CD4-positive, alpha-beta T cell treated with Interleukin-4 for 4 hours (primary cell): ENCODE measurements at places on chromosomes 7 and 10.

- DNase-seq = no peak
These were observed 24.5 kb upstream of the PPP1R9A start for GRCh38 chr7:94882891-94883290.

DNA sequence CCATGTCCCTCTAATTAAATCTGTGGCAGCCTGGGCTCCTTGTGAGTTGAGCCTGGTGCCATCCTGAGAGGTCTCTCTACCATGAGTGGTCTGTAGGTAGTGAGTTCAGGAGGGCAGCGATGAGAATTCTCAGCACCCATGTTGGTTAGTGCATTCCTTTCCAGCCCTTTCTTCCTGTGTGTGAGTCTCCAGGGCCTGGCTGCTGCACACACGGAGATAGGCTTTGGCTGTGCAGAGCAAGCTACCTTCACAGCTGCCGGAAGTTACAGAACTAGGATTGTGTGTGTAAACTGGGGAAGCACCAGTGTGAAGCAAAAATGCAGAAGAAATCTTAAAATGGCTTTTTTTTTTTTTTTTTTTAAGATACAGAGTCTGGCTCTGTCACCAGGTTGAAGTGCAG, 358.6 kb downstream of the PAXIP1 start:
- no peak for DNase-seq

- no peak for DNase-seq
These were observed 88.1 kb upstream of the RSU1 start for GRCh38 chr10:16905320-16905719.

- no peak for DNase-seq
These were observed 644 bp downstream of the UMAD1 start for GRCh38 chr7:7641129-7641663.

DNA sequence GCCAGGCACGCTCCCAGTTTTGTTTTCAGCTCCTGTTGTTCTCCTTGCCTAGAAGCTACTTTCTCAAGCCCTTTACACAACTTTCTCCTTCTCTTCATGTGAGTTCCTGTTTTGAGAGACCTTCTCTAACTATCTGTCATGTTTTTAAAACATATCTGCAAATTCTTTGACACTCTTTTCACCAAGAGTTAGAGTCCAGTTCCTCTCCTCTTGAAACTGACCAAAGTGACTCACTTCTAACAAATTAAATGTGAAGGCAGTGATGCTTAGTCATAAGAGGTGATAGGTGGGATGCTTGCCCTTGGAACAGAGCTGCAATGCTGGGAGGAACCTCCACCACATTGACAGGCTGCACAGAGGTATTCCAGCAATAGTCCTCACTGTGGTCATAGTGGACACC, 25.3 kb downstream of the ZSCAN25 start:
- DNase-seq = no peak

GRCh38 chr7:134654104-134654775, 7.6 kb downstream of the BPGM start:
- no peak for DNase-seq

GRCh38 chr7:98266840-98267239, 14.6 kb upstream of the BRI3 start:
- no peak for DNase-seq

DNA sequence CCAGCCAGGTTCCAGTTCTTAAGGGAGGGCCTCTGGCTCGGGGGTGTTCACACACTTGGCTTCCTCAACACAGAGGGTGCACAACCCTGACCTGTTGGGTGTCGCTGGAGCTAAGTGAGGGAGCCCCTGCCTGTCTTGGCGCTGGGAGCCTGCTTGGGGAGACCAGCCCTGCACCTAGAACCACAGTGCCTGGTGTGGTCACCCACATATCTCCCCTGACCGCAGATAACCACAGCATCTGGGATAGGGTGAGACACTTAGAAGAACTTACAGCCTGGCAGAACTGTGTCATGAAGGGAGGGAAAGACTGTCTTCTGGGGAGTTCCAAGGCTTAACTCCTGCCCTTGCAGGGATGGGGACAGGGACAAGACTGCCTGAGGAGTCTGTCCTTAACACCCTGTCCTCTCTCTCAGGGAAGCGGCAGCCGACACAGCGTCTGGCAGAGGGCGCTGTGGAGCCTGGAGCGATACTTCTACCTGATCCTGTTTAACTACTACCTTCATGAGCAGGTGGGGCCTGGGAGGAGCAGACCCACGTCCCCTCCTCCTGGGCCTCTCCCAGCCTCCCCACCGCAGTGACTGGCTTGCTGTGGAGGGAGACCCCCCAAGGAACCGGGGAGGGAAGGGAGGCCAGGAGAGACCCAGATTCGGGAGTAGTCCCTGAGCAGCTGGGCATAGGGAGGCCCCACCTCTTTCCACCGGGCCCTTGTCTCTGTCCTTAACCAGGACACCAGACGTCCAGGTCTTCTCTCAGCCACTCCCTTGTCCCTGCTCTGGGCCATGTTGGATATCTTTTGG, 59.0 kb downstream of the PALD1 start:
- DNase-seq = no peak

DNA sequence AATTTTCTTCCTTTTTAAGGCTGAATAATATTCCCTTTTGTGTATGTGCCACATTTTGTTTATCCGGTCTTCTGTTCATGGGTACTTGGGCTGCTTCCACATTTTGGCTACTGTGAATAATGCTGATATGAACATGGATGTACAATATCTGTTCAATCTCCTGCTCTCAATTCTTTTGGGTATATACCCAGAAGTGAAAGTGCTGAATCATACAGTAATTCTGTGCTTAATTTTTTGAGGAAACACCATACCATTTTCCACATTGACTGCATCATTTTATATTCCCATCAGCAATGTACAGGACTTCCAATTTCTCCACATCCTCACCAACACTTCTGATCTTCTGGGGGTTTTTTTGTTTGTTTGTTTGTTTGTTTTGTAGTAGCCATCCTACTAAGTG, 135.0 kb upstream of the INHBA start:
- no peak for DNase-seq

DNA sequence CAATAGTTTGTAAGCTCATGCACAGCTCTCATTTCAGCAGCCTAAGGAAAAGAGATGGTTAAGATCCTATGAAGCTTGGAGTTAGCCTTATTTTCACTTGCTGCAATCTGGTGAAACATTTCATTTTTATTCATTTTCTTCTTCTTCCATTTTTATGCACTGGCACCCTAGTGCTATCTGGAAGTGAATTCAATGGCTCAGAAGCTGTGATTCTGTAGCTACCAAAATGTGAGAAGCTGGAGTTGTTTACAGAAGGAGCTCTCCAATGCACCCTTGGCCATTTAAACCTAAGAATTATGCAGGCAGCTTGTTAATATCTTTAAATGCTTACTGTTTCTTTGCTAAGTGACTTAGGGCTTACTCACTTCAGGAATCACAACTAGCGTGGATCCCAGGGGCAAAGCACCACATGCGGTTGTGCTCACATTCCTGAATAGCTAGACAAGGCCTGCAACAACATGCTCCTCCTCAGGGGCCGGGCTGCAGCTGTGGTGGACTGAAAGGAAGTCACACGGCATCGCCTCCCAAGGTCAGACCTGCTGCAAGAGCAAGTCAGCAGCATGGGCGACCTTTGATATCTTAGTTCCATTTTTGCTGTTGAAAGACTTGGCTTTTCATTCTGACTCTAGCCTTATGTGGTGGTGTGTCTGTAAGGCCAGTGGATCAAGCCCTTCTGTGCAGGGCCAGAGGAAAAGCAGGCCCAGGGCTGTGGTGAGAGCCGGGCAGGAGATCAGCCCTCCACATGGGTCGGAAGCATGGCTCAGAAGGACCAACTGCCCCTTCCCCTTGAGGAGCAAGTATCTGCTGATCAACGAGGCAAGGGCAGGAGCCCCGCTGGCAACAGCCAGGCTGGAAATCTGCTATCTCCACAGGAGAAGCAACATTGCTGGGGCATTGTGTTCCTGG, 91.9 kb upstream of the MBL2 start:
- DNase-seq = no peak

DNA sequence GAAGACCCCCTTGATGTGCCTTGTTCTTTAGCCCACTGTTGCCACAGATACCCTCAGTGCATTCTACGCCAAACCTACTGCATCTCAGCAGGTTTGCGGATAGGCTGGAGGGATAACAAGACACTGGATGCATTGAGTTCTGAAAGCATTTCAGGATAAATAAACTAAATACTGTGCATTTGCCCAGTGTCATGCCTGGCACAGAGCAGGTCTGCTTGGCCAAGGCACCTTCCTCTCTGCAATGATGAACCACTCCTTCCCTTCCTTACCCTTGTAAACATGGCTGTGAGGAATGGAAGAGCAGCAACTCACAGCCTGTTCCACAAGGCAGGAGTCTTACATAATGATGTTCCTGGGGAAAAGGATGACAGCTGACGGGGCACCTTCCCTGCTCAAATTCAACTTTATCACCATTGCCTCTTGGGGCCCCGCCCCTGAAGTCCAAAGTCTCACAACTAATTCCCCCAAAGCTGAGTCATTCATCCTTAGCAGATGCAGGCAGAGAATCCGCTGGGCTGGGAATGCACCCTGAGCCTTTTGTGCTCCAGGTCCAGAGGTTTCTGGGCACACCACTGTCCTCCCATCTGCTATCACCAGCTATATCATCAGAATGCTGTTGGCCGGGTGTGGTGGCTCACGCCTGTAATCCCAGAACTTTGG, 11.6 kb downstream of the DDX56 start:
- DNase-seq = no peak

DNA sequence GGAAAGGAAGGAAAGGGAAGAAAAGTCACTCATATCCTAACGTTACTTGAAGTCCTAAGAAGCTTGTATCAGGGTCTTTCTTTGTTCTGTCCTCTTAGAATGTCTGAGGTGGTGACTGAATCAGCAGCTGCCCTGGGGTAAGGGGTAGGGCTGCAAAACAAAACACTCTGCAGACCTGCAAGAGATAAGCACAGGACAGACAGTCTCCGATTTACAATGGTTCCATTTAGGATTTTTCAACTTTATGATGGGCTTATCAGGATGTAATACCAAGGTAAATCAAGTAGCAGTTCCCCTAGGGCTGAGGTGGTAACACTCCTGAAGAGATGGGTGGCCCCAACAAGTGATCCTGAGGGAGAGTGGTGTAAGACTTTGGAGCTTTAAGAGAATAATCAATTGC, 16.5 kb downstream of the KDM7A start:
- no peak for DNase-seq

DNA sequence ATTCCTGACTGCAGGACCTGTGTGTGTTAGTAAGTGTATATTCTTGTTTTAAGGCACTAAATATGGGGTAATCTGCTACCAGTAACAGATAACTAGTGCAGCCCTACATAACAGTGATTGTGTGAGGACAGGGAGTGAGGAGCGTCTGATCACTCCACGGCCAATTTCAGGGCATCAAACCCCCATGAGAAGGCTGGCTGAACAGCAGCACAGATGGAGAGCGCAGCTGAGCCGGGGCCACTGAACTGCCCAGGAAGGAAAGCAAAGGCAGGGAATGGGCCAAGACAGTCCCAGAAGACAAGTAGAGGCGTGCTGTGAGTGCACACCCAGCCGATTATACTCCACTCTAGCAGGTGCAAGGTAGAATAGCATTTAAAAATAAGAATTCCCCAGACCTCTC, 157.1 kb upstream of the CHST15 start:
- DNase-seq = no peak

- DNase-seq = no peak
These were observed 167.3 kb upstream of the KLF14 start for GRCh38 chr7:130901209-130901783.

DNA sequence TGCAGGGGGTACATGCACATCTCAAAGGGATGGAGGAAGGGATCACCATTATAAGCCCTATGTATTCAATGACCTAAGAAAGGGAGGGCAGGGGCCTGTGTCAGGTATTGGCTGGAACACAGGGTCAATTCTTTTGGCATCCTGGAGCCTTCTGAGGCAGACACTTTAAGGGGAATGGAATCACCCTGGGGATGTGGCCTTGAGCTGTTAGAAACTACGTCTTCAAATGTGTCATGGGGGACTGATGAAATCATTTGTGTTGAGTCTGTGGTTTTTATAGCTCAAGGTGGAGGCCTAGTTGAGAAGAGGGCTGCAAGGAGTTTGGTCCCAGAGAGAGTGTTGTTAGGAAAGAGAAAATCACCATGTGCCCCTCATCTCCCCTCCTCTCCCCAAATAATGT, 206.1 kb upstream of the CELF2 start:
- DNase-seq = no peak

GRCh38 chr7:40711706-40712105, 576.9 kb downstream of the SUGCT start:
- no peak for DNase-seq

DNA sequence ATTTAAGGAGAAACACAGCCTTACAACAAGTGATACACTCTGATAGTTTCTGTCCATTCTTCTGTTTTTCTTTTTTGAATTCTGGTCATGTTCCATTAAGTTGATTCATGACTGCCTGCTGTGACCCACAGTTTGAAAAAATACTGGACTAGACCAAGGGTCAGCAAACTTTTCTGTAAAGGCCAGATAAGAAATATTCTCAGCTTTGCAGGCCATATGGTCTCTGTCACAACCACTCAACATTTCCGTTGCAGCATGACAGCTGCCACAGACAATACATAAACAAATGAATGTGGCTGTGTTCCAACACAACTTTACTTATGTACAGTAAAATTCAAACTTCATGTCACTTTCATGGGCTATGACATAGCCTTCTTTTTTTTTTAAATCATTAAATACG, 156.7 kb downstream of the PLXNA4 start:
- DNase-seq = no peak

- DNase-seq = no peak
These were observed 20.1 kb downstream of the NFE2L3 start for GRCh38 chr7:26172048-26172447.

DNA sequence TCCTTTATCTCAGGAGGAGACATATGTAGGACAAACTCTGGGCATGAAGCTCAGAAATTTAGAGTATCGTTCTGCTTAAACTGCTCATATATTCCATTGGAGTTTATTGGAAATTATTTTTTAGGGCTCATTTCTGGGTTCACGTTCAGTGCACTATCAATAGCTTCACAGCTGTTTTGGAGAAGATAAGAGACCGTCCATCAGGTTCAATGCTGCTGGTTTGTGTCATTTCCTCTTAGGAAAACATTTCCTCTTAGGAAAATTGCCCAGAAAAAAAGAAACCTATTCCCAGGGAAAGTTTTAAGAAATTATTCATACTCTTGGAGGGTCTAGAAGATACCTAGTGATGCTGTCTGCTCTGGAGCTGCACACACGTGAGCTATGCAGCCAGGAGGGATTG, 691.7 kb downstream of the GRID1 start:
- no peak for DNase-seq

DNA sequence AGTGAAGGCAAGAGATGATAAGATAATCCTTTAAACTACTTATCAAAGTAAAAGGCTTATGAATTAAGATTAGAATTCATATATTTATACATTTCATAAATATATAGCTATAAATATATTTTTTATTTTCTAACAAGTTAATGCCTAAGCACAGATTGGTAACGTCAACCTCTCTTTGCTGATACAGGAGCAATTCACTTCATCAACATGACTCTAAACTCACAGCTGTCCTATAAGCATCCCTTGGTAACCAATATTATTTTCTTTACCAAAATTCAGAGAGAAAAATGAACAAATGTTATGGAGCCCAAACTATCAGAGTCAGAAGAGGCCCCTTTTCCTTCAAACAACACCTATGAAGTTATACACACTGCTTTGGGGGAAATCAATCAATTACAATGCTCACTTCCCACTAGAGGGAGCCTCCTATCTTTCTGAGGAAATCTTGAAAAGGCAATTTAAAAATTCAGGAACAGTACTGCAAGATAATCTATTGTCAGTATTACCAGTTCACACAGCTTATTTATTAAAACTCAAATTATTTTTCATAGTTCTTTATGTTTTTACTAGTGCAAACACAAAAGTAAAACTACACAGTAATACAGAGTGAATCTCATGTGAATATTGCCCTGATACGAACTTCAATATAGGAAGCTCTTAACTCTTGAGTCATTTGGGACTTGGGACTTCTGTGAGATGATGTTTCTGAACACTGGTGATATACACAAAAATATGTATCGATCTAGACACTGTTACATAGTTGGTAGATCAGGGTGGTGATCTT, 51.0 kb upstream of the NOBOX start:
- no peak for DNase-seq
